ENCODE measurements at places on chromosomes 6 and 20.

DNA sequence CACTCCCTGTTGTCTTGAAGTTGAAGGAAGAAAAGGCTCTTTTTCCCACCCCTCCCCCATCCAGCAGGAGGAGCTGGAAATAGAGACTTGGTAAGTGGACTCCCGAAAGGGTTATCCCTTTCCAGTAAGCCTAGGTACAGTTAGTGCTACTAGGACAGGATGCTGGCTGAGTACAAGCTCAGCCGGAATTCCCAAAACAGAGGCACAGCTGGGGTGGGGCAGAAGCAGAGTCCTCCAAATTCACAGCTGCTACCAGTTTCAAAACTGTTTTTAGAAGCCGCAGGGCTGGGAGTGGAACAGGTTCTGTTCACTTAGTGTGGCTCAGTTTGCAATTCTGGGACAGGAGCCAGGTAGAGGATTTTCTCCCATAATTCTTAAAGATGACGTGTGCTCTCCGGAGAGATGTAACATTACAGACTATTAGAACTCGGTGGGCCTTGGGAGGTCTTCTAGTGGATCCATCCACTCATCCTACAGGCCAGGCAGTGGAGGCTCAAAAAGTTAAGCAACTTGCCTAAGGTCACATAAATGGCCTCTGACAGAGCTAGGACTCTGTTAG lies 19.0 kb upstream of the UTRN start:
- DNase-seq, result peak; percentile 85

- DNase-seq, result no peak
Observed at GRCh38 chr20:20892328-20892727, 179.9 kb upstream of the RALGAPA2 start.

- no peak for DNase-seq
Observed at GRCh38 chr20:21033817-21034216, 72.3 kb downstream of the LINC00237 start.

DNA sequence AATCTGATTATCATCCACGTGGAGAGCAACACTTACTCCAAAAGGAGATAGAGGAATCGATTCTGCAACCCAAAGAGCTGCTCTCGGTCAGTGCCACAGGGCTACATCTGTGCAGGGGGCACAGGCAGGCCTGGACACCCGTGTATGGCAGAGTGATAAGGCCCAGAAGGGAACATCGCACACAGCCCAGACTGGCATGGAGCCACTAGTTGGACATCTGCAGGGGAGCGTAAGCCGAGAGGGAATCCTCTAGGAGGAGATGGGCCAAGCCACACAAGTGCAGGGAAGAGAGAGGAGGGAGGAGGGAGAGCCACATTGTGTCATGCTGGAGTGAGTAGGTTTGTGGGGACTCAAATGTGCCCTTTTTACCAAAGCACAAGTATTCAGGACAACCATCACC lies 50.4 kb upstream of the ENTPD6 start:
- no peak for DNase-seq

DNA sequence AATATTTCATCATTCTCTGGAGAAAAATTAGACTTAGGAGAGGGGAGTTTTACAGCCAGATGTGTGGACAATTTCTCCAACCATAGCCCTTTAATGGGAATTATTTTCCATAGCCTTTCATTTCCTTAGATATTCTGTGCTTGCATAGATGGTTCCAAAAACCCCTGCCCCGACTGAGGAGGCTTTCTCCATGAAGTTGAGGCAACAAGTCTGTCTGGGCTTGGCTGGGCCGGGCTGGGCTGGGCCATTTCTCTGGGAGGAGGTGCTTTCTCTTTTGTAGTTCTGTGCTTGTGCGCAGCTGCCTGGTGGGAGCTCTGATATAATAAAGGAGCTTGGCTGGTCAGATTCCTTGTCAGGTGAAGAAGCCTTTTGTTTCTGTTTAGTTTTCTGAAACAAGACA lies 71.4 kb downstream of the SOBP start:
- DNase-seq, result no peak

DNA sequence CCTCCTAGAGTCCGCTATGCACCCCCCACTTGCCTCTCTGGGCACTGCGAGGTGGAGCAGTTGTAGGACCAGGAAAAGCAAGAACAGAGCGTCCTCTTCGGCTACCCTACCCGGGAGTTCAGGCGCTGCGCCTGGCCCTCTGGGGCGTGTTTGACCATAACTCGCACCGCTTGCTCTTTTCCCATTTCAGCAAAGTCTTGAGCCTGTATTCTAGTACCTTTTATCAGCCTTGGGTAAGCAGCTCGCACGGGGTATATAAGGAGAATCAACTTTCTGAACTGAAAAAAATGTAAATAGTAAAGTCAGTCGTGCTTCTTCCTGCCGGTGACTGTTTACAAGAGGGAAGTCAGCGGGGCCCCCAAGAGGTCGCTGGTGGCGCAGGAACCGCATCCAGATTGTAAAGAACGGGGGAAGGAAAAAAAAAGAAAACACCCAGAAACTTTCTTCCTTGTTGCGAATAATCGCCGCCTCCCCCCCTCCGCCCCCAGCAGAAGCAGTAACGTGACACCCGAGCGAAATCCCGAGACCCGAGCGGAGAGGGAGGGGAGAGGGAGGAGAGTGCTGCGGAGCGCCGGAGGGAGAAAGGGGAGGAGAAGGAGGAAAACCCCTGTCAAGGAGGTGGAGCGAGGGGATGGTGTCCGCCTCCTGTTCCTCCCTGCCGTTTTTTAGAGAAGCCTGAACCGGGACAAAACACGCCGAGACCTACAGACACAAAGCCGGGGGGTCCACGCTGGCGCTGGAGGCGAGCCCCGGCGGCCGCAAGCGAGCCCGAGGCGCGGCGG lies at the start of gene UST:
TSS of gene UST (plus strand) at position 668 of the 782 bp plus-strand sequence. CDS start 401 bp downstream, outside the sequence.
- DNase-seq, result peak; percentile 97

DNA sequence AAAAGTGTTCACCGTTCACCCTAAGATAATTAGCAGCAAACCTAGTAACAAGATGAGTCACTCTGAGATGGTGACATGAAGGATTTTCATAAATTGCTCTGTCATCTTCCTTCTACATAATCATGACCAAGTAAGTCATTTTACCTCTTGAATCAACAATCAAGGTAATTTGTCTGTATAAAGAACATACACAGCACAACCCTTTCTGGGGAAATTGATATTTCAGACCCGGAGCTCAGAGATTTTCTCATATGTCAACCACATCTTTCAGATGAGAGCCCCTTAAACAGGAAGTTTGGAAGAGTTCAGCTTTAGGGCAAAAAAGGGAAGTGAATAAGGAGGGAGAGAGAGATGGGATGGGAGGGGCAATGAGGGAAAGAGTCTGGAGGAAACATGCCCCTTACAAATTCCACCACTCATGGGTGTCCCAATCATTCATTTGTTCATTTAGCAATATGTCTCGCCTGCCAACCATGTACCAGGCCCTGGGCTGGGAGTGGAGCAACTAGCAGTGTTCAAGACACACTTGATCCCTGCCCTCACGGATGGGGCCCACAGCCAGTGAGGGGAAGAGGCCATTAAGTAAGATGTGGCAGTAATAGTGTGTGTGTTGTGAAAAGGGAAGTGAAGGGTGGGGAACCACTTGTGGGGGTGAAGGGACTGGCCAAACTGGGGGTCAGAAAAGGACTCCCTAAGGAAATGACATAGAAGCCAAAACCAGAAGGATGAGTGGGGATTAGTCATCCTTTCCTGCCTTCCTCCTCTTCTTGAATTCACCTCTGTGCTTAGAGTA lies 190.9 kb downstream of the MAFB start:
- DNase-seq, result no peak

DNA sequence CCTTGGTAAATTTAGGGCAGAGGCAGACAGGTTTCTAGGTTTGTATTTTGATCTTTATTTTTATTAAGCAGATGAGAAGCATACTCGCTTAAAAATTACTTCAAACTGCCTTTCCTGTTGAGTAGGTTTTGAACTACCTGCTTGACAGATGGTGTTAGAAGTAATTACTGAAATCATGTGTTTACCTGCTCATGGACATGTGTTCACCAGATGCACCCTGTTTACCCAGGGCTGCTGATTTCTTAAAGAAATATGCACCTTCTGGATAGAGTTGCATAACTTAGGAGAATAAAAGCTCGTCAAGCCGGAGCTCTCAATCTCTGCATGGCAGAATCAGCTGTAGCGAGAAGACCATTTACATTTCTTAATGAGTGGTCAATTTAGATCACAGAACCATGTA lies 165.1 kb downstream of the CDKAL1 start:
- DNase-seq, result no peak

- DNase-seq, result no peak
Observed at GRCh38 chr6:106101466-106101865, 15.3 kb downstream of the PRDM1 start.

- no peak for DNase-seq
Observed at GRCh38 chr6:104413767-104414166, 446.0 kb downstream of the HACE1 start.

- no peak for DNase-seq
Observed at GRCh38 chr6:55003719-55004430, 157.3 kb downstream of the FAM83B start.

- DNase-seq, result no peak
Observed at GRCh38 chr6:170134471-170135440, 156.1 kb downstream of the DLL1 start.

- peak; percentile 40 for DNase-seq
Observed at GRCh38 chr20:63290677-63291472, 2.1 kb upstream of the COL20A1 start.

All from fibroblast of skin of scalp (primary cell).